Smooth muscle cell of the coronary artery (primary cell): ENCODE measurements at places on chromosomes 2 and 18. TPM values are rescaled to one million over a fixed set of nuclear protein-coding genes. Genes with fewer than 3 reads are reported as not detected.

The GULP1 gene
- total RNA-seq: 4.1 and 17.1 TPM in 2 replicates

The ACTR1B gene
- 56.5 and 77.3 TPM in 2 replicates for total RNA-seq

The GREB1L gene
- 0.12 and 0.23 TPM in 2 replicates for total RNA-seq

The C2orf81 gene
- total RNA-seq: 0.59 and 0.98 TPM in 2 replicates

The TMEM150A gene
- 8.6 and 11.0 TPM in 2 replicates for total RNA-seq
